AG20443 (cell line): ENCODE measurements at places on chromosomes 7 and 10.

- DNase-seq, result no peak
These were observed 70.5 kb downstream of the KLF6 start for GRCh38 chr10:3714531-3714930.

GRCh38 chr10:4704034-4704545, 121.9 kb upstream of the AKR1E2 start:
- peak; percentile 67 for DNase-seq

DNA sequence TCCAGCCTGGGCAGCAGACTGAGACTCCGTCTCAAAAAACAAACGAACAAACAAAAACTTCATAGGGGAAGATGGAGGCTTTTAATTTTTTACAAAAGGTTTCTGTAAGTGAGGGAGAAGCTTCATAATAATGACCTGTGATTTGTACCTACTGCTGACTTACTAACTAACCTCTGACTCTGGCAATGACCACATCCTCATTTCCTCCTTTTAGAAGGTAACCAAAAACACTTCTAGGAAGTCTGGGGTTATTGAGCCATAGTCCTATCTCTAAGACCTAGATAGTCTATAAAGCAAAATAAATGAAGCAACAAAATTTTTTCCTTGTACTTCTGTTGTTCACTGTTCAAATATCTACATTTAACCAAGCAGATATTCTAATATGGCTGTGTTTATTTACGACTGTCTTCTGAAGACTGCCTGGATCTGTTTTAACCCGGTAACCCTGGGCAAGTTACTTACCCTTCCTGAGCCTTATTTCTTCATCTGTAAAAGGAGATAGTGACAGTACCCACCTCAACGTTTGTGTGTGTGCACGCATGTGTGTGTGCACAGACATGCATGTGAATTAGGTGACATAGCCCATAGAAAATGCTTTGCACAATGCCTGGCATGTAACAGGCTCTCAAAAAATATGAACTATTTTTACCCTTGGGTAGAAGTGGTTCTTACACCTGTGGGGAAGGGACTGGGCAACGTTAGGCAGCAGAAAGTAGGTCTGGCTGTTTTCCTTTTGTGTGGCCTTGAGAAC, 30.8 kb upstream of the SMNDC1 start:
- no peak for DNase-seq

DNA sequence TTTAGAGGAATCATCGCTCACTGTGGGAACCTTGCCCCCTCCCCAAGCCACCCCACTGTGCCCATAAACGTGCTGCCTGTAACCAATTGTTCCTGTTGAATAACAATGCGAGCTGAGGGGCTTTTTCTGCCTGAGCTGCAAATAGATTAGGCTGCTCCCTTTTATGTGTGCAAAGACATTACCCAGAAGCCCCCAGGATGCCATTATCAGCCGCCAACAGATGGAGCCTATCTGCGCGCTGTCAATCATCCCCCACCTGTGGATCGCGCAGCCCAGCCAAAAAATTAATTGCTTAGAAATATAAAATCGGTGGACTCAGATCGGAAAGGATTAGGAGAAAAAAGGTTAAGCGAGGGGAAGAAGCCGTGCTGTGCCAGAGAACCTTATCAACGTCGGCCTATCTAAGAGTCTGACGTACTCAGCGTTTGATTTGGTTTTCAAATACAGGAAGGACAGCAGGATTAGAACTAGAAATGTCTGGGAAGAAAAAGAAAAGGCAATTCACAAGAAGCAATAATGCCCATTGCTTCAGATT, 167.3 kb upstream of the MYO3A start:
- no peak for DNase-seq

- no peak for DNase-seq
These were observed 20.4 kb downstream of the DNAJB12 start for GRCh38 chr10:72334196-72334824.

GRCh38 chr7:97187067-97187466, 69.6 kb downstream of the SDHAF3 start:
- peak; percentile 64 for DNase-seq
